Right ventricle myocardium inferior (tissue), 1 donor: ENCODE measurements at places on chromosomes 6 and 20.

GRCh38 chr6:144286503-144287393 lies 1.6 kb downstream of the UTRN start:
- peak; percentile 76 for DNase-seq

- DNase-seq = no peak
Observed at GRCh38 chr6:63477422-63478040, 94.7 kb upstream of the LOC128125822 start.

- no peak for DNase-seq
Observed at GRCh38 chr6:118216751-118217150, 309.7 kb downstream of the SLC35F1 start.

DNA sequence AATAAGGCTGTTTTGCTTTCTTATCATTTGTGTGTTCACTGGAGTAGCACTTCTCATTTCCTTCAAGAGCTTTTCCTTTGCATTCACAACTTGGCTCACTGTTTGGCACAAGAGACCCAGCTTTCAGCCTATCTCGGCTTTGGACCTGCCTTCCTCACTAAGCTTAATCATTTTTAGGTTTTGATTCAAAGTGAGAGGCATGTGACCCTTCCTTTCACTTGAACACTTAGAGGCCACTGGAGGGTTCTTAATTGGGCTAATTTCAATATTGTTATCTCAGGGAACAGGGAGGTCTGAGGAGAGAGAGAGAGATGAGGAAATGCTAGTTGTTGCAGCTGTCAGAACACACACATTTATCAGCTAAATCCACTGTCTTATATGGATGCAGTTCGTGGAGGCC lies 82.9 kb upstream of the SCAF8 start:
- no peak for DNase-seq

DNA sequence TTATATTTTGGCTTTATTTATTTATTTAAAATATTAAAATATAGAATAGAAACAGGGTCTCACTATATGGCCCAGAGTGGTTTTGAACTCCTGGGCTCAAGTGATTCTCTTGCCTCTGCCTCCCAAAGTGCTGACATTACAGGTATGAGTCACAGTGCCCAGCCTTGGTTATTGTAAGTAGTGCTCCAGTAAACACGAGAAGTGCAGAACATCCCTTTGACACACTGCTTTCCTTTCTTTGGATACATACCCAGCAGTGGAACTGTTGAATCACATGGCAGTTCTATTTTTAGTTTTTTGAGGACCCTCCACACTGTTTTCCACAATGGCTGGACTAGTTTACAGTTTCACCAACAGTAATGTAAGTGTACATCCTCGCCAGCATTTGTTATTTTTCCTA lies 203.9 kb downstream of the PHF3 start:
- no peak for DNase-seq

GRCh38 chr20:1844325-1845162 lies 50.7 kb upstream of the SIRPA start:
- DNase-seq = peak; percentile 78

GRCh38 chr20:1526310-1526709 lies 31.2 kb downstream of the SIRPD start:
- DNase-seq = no peak

GRCh38 chr20:64057628-64058498 lies 5.1 kb upstream of the TCEA2 start:
- DNase-seq = peak; percentile 90

DNA sequence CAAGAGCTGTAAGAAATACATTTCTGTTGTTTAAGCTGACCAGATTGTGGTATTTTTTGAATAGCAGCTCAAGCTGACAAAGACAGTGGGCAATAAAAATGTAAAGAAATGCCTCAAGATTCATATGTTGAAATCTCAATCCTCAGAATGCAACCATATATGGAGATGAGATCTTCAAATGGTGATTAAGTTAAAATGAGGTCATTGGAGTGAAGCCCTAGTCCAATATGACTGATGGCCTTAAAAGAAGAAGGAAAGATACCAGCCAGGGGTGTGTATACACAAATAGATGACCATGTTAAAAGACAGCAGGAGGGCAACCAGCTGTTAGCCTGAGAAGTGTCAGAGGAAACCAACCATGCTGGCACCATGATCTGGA lies 7.1 kb upstream of the DDO start:
- no peak for DNase-seq

DNA sequence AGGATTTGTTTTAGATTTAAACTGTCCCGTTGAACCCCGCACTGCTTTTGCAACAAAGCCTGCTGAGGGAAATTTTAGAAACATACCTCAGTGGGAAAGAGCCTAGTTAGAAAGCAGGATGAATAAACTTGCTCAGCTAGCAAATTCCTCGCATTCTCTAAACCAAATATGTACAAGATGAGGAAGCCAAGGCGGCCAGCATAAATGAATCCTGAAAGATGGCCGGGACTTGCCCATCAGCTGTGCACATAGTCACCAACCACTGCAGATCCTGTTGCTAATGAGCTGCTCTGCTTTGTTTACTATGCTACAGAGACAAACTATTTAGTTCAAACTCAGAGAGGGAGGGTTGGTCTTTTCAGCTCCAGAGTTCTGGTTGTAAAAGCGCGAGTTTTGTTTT lies 49.0 kb downstream of the TMEM170B start:
- DNase-seq = no peak

- no peak for DNase-seq
Observed at GRCh38 chr20:51020657-51021056, 2.2 kb downstream of the KCNG1 start.

GRCh38 chr20:13243826-13244376 lies 22.8 kb downstream of the ISM1 start:
- DNase-seq = no peak

DNA sequence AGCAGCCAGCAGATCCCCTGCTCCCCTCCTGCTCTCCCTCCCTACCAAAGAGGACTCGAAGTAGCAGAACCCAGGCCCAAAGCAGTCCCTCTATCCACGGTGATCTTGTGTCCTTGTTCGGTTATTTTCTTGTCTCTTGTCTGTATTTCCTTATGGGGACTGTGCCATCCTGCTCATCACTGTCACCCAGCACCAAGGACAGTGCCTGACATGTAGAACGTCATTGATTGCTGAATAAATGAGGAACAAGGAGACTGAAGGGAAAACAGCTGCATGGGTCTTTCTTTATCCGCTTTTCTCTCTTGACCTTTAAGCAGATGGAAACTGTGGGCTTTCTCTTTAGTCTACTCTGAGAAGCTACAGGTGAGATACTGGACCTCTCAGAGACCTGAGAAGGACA lies 29.4 kb upstream of the ZNF831 start:
- DNase-seq = no peak

GRCh38 chr6:11650025-11650696 lies 112.6 kb downstream of the TMEM170B start:
- no peak for DNase-seq

GRCh38 chr6:141354191-141354955 lies 778.4 kb upstream of the GJE1 start:
- no peak for DNase-seq

GRCh38 chr20:20582734-20583133 lies 129.7 kb downstream of the RALGAPA2 start:
- no peak for DNase-seq

GRCh38 chr6:20569000-20569610 lies 34.8 kb downstream of the CDKAL1 start:
- no peak for DNase-seq

DNA sequence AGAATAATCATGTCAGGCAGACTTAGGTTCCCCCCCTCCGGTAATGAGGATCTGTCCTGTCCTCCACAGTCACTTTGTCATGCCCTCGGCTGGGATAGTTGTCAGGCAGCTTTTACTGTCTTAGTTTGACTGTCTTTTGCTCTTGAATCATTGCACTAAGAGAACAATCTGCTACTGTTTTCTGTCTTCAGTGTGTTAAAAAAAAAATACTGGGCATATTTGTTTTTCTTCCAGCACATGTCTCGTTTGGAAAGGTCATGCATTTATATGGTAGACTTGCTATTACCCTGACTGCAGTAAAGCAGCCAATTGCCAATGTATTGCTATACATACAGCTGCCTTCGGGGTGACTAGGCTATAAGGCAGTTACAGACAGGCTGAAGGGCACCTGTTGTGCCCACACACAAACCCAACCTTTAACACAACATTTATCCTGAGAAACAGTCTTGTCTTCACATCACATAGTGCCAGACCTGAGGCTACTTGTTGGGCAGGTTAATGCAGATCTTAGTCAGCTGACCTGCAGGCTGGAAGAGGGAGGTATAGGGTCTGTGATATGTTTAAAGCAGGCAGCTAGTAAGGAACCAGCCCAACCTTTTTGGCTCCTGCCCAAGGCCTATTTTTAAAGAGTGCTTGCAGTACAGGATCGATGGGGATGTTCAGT lies 26.7 kb downstream of the ARFGEF3 start:
- DNase-seq = no peak

- DNase-seq = no peak
Observed at GRCh38 chr20:41534170-41534569, 84.0 kb downstream of the CHD6 start.
